ENCODE measurements at places on chromosomes 2 and 18.

GRCh38 chr2:176626796-176627195 lies 357.6 kb downstream of the MTX2 start:
- DNase-seq, result no peak

DNA sequence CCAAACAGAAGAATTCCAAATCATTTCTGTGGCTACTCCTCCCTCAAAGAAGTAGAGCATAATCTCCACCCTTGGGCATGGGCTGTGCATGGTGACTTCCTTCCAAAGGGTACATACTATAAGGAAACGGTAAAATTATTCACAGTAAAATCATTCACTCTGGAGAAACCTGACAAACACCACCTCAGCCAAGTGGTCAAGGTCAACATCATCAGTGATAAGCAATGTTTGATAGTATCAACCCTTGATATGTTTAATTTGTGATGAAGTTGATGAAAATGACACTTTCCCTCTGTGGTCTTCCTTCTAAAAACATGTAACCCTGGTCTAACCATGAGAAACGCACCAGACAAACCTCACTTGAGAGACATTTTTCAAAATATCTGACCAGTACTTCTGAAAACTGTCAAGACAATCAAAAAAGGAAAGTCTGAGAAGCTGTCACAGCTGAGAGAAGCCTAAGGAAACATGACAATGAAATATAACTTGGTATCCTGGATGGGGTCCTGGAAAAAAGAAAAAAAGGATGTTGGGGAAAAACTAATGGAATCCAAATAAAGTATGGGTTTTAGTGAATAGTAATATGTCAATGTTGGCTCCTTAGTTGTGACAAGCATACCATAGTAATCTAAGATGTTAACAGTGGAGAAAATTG lies 9.4 kb upstream of the TXNDC2 start:
- DNase-seq, result no peak

- no peak for DNase-seq
Measured at GRCh38 chr18:46096651-46097300, 1.3 kb downstream of the ATP5F1A start.

DNA sequence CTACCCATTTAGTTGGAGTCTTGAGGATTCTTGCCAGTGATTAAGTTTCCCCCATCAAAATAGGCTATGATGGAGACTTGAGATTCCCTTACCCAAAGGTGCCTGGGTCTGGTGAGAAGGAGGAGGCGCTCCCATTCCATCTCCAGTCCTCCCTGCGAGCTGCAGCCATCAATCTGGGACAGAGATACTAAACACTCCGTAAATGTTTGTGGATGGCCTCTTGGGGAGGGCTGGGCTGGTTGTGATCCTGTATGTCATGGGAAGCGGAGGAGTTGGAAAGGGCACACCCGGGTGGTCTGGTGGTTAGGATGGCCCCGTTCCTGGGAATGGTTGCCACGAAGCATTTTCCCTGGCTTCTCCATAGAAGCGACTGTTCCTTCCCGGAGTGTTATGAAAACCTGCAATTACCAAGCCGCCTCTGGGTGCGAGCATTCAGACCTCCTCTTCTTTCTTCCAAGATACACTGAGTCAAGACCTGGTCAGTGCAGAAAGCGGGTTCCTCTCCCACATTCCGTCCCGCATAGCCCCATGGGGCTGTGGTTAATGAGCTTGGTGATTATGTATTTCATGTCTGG lies 196.9 kb downstream of the CTIF start:
- DNase-seq, result no peak

DNA sequence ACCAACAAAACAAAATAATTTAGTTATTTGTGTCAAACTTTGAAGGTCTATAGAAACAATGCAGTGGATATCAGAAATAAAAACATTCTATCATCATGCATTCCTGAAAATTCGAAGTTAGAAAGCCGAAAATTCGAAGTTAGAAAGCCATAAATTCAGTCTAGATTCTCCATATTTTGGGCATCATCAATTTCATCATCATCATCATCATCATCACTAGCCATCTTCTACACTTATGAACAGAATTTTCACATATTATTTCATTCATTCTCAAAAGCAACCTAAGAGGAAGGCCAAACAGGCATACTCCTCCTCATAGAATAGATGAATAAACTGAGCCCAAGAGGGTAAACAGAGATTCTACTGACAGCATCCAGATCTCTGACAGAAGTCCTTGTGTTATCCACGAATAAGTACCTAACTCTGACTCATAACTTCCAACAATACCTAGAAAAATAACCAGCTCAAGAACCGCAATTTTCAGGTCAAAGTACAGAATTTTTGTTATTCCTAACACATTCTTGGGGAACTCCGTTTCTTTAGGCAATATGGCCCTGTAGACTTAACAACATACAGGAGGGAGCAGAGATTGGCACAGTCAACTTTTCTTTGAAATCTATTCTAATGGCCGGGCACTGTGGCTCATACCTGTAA lies 84.7 kb downstream of the TCF4 start:
- no peak for DNase-seq

GRCh38 chr2:60408207-60408606 lies 145.2 kb downstream of the BCL11A start:
- no peak for DNase-seq

GRCh38 chr18:24112874-24113615 lies 25.8 kb upstream of the CABYR start:
- no peak for DNase-seq

DNA sequence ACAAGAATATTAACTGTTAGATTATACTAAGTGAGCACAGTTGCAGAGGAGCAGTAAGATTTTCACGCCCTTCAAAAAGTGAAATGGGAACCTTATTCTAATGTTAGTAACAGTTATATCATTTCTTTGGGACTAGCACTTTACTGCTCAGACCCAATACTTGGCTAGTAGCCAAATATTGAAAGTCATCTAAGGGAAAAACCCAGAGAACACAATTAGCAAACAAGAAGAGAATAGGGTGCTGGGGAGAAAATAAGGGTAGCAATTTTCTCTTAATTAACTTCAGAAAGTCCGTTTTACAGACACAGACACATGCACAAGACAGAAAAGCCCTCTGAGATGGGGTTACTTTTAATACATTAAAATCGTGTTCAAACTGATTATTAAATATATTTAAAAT lies 71.8 kb downstream of the ID2 start:
- no peak for DNase-seq

- no peak for DNase-seq
Measured at GRCh38 chr18:38420611-38421010, 855.0 kb upstream of the CELF4 start.

- no peak for DNase-seq
Measured at GRCh38 chr18:44673256-44673880, 7.3 kb upstream of the SETBP1 start.

DNA sequence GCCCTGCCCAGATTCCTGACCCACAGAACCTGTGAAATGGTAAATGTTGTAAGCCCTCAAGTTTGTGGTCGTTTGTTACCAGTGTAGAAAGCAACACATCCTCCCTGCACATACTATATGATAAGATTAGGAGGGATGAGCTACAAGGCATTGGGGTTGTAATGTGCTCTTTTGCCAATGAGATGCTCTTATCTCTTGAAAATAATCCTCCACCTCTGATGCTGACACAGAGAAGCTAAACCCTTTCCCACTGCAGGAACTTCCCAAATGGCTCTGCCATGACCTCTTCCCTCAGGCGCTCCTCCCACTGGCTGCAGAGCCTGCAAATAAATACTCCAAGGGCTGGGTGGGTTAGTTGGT lies 23.5 kb downstream of the CDC42EP3 start:
- DNase-seq, result no peak

- no peak for DNase-seq
Measured at GRCh38 chr18:35311496-35311895, 21.5 kb upstream of the ZSCAN30 start.

DNA sequence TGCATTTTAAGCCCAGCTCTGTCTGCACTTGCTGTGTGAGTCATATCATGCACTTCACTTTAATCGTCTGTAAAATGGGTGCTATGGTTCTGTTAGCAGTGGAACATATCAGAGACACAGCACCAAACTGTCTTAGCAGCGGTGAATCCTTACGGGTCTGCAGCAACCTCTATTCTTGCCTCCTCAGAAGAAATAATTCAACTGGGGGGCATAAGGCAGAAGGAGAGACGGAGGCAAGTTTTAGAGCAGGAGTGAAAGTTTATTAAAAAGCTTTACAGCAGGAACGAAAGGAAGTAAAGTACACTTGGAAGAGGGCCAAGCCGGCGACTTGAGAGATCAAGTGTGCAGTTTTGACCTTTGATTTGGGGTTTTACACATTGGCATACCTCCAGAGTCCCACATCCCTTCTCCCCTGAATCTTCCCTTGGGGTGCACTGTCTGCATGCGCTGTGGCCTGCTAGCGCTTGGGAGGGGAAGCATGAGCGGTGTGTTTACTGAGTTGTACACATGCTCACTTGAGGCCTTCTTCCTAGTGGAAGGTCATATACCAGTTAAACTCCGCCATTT lies 109.8 kb downstream of the DDX1 start:
- DNase-seq, result no peak

DNA sequence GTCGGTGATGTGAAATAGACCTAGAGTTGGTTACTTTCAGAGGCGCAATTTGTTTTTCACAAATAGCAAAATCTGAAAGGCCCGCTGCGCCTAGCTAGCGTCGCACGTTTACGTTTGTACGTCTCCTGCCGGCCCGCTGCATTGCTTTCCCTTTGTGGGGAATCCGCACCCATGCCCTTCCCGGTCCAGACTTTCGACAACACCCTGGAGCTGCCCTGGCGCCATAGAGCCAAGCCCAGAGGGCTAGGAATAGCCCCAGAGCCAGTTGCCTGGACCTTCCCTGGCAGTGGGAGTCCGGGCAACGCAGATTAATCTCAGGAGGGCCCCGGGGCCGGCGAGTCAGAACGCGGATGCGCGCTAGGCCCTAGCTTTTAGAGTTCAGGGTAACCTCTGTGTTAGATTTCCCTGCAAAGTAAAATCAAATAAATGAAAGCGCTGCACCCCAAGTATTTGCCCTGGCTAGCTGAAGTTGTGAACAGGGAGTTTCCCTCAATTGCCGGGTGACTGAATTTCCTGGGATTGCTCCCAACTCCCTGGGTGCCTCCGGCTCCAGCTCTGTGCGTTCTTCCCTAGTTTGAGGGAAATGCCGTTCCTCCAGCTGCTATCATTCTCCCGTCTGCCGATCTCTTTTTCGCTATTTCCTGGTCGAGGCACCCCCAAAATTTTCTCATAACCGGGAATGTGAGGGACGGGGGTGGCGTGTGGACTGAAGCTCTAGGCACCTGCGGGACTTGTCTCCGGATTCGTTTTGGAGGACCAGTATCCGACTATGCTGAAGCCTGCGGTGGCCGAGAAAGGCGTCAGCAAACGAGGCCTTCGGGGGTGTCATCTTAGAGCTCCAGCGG lies 1.2 kb upstream of the EN1 start:
- DNase-seq, result no peak

GRCh38 chr18:2662990-2663389 lies 7.5 kb downstream of the SMCHD1 start:
- no peak for DNase-seq

GRCh38 chr2:162293122-162293786 lies 25.2 kb downstream of the IFIH1 start:
- no peak for DNase-seq

- no peak for DNase-seq
Measured at GRCh38 chr2:23312996-23313606, 71.9 kb upstream of the KLHL29 start.

- no peak for DNase-seq
Measured at GRCh38 chr2:19301706-19302105, 56.7 kb downstream of the OSR1 start.

DNA sequence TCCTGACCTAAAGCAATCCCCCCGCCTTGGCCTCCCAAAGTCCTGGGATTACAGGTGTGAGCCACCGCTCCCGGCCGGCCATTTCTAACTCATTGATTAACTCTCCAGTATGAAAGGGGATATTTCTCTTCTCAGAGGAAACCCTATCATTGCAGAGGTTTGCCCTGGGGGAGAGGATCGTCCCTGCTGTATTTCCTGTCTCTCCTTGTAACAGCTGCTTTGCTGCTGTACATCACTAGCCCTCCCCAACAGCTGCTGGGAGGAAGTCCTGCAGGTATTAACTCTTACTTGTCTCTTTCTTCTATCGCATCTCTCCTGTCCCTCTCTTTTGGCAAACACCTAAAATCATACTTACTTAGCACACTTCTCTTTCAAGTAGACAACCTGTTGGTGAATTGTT lies 219.0 kb upstream of the DSEL start:
- DNase-seq, result no peak

- DNase-seq, result no peak
Measured at GRCh38 chr2:212050871-212051270, 487.7 kb downstream of the ERBB4 start.

- DNase-seq, result no peak
Measured at GRCh38 chr2:54903736-54904554, 146.3 kb downstream of the RTN4 start.

DNA sequence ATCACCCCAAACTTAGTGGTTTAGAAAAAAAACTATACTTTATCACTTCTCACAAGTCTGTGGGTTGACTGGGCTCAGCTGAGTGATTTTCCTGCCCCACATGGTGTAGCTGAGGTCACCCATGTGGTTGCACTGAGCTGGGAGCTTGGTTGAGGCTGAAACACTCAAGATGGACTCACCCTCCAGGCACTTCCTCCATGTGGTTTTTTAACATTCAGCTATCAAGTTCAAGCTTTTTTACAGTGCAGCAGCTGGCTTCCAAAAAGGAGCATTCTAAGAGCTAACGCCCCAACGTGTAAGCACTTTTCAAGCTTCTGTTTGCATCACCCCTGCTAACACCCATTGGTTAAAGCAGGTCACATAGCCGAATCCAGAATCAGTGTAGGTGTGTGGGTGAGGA lies 105.9 kb upstream of the CREB1 start:
- no peak for DNase-seq

DNA sequence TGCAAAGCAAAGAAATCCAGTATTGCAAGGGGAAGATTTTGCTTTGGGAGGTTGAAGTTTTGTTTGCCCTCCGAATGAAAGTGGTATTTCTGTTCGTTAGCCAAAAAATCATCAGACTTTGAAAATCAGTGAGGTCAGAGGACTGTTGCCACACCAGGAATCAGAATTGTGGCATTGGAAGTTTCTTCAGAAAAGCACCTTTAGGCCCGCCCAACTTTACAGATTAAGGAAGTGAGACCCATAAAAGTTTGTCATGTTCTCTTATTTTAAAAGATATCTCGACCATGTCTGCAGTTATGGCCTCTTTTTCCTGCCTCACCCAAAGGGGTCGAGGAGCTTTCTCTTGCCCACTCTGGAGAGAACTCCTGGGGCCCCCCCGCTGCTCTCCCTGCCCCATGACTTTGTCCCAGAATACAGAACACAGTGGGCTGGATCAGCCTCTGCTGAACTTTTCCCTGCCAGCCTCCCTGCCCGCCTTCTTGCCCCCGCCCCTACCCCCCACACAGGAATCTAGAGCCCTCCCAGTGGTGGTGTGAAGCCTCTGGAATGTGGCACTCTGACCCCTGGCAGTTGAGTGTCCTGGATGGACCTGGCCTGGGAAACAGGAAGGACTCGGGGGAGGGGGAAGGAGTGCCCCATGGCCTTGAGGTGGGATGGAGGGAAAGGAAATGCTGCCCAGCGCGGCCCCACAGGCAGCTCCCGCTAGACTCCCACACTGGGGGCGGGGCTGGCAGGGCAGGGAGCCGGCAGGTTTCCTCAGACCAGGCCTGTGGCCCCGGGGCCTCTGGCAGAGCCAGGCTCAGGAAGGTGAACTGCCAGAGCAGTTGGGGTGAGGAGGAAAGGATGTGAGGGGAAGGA lies 25.3 kb downstream of the CRIM1 start:
- DNase-seq, result no peak
